Mesenteric fat pad (tissue), 1 donor: ENCODE measurements at places on chromosomes 6 and 20. TPM values are rescaled to one million over a fixed set of nuclear protein-coding genes. Genes with fewer than 3 reads are reported as not detected.
A peak's percentile ranks its signal among the peaks of the same experiment; 100 is the strongest.

DNA sequence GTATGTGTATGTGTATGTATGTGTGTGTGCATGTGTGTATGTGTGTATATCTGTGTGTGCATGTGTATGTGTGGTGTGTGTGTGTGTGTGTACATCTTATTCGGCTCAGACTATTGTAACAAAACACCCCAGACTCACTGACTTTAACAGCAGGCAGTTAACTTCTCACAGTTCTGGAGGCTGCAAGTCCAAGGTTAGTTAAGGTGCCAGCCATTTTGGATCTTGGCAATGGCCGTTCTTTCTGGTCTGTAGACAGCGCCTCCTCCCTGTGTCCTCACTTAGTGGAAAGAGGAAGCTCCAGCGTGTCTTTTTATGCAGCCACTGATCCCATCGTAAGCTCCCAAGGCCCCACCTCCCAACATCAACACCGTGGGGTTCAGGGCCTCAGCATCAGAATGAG is 128.3 kb upstream of the THBS2 start:
- DNase-seq: no peak

GRCh38 chr6:157163434-157164159 is 159.7 kb downstream of the TMEM242 start:
- no peak for DNase-seq

DNA sequence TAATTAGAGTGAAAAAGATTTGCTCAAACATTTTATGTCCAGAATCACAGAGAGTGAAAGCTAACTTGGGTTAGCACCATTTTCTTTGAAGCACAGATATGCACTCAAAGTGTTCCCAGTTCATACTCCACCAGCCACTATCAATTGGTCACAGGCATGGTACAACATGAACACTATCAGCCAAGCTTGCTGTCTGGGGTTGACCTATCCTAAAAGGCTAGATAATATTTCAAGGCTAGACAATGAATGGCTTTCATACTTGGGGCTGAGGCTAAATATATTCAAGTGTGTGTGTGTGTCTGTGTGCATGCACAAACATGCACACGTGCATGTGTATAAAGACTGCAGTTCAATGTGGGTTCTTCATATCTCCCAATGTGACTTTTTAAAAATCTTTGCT is 783.0 kb upstream of the GJE1 start:
- no peak for DNase-seq

CASS4 gene
- total RNA-seq: 3.1 TPM

- no peak for DNase-seq
Observed at GRCh38 chr20:49319208-49319809, 41.5 kb upstream of the ZNFX1 start.

DNA sequence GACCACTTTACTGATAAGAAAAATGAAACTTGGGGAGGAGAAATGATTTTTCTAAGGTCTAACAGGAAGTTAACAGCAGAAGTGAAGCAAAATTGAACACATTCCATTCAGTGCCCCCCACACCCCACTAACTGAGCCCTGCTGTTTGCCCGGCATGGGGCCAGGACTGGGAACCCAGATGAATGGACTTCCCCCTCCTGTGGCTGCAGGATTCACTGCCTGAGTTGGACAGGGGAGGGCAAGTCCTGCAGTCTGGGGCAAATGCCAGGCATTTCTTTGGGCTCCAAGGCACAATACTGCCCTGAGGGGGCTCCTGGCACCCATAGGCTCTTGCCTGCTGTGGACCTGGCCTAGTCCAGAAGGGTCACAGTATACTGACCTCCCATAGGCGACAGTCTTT is 28.3 kb downstream of the FYN start:
- DNase-seq: no peak

TOX2 gene
- 1.2 TPM for total RNA-seq

IDH3B gene
- 66.7 TPM for total RNA-seq

DNA sequence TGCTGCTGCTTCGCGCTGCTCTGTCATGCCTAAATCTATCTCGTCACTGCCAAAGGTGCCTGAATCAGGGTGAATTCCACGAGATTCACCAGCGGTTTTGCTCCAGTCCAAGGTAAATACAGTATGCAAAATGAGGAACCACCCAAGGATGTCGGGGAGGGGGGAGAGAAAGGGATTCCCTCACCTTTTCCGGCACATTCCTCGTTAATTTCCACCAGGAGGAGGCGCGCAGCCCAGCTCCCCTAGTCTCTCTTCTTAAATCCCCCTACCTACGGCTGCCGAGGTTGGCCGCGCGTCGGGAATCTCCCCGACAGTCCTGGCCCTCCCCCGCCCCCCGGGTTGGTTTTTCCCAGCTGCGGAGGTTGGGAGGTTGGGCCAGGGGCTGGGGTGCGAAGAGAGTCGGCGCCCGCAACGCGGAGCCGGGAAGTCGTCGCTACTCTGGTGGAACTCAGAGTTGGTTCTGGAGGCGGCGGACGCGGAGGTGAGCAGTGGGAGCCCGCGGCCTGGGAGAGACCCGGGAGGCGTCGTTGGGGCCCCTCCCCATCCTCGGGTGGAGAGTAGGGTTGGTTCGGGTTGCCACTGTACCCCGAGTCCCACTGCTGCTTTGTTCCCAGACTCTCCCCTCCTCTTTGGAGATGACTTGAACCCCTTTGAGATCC is at the start of gene TPBG:
Gene TPBG, plus strand, starts transcription at position 390 of the 659 bp plus-strand sequence. CDS start 1,145 bp downstream, outside the sequence.
- peak; percentile 90 for DNase-seq

GRCh38 chr6:88538130-88538706 is 372.1 kb upstream of the CNR1 start:
- no peak for DNase-seq

GRCh38 chr20:56710125-56710524 is 81.0 kb downstream of the TFAP2C start:
- DNase-seq: no peak

- no peak for DNase-seq
Observed at GRCh38 chr6:158698931-158699330, 49.1 kb downstream of the SYTL3 start.

DNA sequence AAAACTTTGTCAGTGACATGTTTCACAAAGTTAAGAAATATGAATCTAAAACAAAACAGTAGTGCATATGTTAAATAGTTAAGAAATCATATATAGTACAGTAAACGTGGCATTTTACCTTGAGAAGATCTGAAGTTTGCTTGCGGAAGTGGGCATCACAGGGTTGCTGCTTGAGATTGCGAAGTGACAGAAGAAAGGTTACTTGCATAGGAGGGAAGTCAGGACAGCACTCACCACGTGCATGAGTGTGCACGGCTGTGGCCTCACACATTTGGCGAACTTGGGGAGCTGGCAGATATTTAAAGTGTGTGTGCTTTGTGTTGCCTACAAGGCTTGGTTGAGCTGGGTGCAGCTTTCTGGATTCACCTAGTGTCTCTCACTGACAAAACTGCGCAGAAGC is 431.5 kb upstream of the ARID1B start:
- DNase-seq: no peak

- no peak for DNase-seq
Observed at GRCh38 chr6:63471654-63472053, 100.6 kb upstream of the LOC128125822 start.

BNIP5 gene
- total RNA-seq: not detected

GRCh38 chr20:3222635-3223600 is 13.6 kb downstream of the ITPA start:
- DNase-seq: no peak

DNMT3B gene
- 0.39 TPM for total RNA-seq

DNA sequence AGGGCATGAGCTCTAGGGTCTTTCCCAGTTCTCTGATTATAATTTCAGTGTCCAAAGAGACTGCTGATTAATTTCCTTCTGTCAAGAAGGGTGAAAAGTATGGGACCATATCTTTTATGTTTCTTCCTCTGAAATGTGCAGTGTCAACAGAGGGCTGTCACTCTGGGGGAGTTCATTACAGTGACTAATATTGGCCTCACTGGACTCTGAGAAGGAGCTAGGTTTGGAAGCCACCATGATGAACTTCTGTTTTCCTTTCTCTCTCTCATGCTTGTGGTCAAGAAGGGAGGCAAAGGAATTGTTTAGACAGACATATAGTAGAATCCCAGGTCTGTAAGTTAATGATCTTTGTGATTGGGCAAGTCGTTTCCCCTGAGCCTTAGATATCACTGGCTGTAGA is 41.8 kb upstream of the BMP6 start:
- DNase-seq: no peak

POM121L2 gene
- total RNA-seq: not detected

GRCh38 chr6:42279144-42279781 is 61.6 kb upstream of the MRPS10 start:
- DNase-seq: no peak

RBM38 gene
- 16.9 TPM for total RNA-seq

DNA sequence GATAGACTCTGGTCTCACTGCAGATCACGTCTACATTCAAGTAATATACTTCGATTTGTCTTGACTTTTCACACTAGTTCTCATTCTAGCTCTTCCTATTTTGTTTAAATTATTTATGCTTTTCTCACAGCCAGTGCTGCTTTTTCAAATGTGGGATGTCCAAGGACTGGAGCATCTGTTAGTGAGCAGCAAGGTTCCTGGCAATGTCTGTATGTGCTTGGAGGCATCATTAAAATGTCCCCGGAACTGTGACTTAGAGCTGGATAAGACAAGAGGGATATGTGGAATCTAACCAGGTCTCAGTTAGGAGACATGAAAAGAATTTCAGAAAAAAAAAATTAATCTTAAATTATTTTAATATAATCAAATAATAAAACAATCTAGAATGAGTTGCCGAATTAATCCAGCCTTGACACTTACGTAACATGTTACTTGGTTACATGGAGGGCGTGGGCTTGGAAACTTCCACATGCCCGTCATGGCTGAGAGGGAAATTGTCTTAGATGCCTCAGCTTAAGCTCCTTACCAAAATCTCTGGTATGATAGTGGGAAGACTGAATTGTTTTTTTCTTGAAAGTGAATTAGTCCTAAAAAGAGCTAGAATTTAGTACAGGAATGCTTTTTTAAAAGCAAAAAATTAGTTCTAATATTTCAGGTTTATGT is 21.4 kb upstream of the CARMIL1 start:
- no peak for DNase-seq

OTOR gene
- total RNA-seq: not detected
